IPS DF 6.9 (cell line): ENCODE measurements at places on chromosomes 2 and 18.

GRCh38 chr2:109376115-109376514, 237.7 kb downstream of the SEPTIN10 start:
- DNase-seq, result no peak
- no peaks in the 10 kb centered on the region for H3K4me1 ChIP-seq
- no peak overlapping the region for H3K4me3 ChIP-seq
- no peaks in the 10 kb centered on the region for H3K36me3 ChIP-seq
- H3K27ac ChIP-seq, result no peak overlapping the region

DNA sequence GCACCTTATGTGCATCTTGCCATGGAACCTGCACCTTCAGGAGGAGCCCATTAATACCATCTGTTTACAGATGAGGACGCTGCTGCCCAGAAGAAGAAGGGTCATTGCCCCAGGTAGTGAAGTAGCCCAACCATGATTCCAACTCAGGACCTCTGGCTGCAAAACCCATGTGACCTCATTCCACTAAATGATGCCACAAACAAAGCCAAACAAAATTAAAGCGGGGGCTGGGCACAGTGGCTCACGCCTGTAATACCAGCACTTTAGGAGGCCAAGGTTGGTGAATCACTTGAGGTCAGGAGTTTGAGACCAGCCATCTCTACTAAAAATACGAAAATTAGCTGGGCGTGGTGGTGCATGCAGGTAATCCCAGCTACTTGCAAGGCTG, 202.1 kb downstream of the EIPR1 start:
- no peaks in the 10 kb centered on the region for H3K27me3 ChIP-seq
- no peak overlapping the region for H3K27ac ChIP-seq
- no peak overlapping the region for H3K4me3 ChIP-seq
- no peaks in the 10 kb centered on the region for H3K4me1 ChIP-seq

DNA sequence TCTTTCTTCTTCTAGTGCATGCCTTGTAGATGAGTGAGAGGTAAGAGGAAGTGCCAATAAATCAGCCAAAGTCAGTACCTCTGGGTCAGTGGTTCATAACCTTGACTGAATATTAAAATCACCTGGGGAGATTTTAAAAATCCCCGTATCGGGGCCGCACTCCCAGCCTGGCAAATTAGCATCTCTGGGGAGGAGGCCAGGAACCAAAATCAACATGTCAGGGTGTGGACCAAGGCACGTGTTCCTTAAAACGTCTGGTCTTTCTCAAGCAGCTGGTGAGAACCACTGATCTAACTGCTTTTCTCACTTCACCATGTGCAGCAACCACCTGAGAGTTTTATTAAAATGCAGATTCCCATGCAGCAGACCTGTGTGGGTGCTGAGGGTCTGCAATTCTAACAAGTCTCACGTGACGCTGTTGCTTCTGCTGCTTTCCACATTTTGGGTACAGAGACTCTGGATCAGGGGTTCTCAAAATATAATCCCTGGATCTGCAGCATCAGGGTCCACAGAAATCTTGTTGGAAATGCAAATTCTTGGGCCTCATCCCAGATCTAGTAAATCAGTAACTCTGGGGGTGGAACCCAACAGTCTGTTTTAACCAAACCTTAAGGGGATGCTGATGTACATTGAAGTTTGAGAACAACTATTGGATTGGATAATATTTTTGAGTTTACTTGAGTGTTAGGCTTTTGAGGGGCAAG, 49.5 kb downstream of the CHST9 start:
- no peak for DNase-seq
- H3K4me3 ChIP-seq, result no peak overlapping the region
- no peaks in the 10 kb centered on the region for H3K27me3 ChIP-seq
- no peak overlapping the region for H3K27ac ChIP-seq
- H3K4me1 ChIP-seq, result peaks cover 2% of the 10 kb centered on the region; the same call in 1 of the 2 replicates

- H3K36me3 ChIP-seq, result no peaks in the 10 kb centered on the region
- DNase-seq, result no peak
- no peaks in the 10 kb centered on the region for H3K27me3 ChIP-seq
- H3K27ac ChIP-seq, result no peak overlapping the region
These were observed 188.5 kb downstream of the TPGS2 start for GRCh38 chr18:36640021-36640952.

DNA sequence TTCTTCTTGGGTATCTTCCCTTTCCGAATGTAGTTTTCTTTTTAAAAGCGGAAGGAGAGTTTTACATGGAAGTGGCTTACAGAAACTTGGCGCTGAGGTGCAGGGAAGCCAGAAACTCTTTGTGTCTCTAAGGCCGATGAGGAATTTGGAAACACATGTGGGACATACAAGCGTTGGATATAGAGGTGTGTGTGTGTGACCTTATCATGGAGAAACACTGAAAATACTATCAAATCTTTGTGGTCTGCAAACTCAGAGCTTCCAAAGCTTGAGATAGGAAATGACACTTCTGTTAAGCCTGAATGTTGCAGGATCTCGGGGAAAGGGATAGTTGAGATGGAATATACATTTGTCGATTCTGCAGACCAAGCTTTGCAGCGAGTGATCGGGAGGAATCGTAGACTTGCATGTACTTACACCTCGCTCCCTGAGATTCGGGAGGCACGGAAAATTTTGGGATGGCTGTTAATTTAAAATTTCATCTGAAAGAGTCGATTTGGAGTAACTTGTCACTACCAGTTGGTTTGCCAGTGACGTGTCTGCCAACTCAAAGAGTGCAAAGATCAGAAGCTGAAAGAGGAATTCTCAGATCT, 1.0 kb downstream of the NAB1 start:
- DNase-seq, result no peak
- H3K27me3 ChIP-seq, result no peaks in the 10 kb centered on the region; the same call in 1 of the 2 replicates
- H3K4me3 ChIP-seq, result peak overlapping the region; percentile 97; the same call in 1 of the 2 replicates
- no peaks in the 10 kb centered on the region for H3K36me3 ChIP-seq
- no peak overlapping the region for H3K27ac ChIP-seq

DNA sequence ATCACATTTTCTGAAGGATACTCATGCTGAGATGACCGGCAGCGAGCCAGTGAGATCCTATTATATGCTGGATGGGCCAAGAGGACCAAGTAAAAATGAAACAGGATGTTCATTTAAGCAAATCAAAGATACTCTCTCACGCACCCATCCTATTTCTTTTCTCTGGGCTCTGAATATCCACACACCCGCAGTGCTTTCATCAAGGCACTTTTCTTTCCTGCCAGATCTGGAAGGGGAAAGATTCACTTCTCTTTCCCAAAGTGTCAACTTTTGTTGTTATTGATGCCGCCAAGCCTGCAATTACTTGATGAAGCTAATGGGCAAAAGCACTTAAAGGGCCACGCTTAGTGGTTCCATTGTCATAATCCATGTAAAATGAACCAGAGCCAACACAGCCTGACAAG, 191.9 kb upstream of the CHAC2 start:
- peaks cover 2% of the 10 kb centered on the region; the same call in 1 of the 2 replicates for H3K4me1 ChIP-seq
- H3K27ac ChIP-seq, result no peak overlapping the region
- H3K4me3 ChIP-seq, result no peak overlapping the region
- H3K36me3 ChIP-seq, result no peaks in the 10 kb centered on the region
- H3K27me3 ChIP-seq, result no peaks in the 10 kb centered on the region

- no peak overlapping the region for H3K4me3 ChIP-seq
- no peaks in the 10 kb centered on the region for H3K27me3 ChIP-seq
These were observed 77.6 kb downstream of the AFF3 start for GRCh38 chr2:100064592-100065428.

- no peaks in the 10 kb centered on the region for H3K4me1 ChIP-seq
- H3K27me3 ChIP-seq, result no peaks in the 10 kb centered on the region
- no peaks in the 10 kb centered on the region for H3K36me3 ChIP-seq
- DNase-seq, result no peak
These were observed 653.0 kb upstream of the SLC39A10 start for GRCh38 chr2:195003881-195004471.

DNA sequence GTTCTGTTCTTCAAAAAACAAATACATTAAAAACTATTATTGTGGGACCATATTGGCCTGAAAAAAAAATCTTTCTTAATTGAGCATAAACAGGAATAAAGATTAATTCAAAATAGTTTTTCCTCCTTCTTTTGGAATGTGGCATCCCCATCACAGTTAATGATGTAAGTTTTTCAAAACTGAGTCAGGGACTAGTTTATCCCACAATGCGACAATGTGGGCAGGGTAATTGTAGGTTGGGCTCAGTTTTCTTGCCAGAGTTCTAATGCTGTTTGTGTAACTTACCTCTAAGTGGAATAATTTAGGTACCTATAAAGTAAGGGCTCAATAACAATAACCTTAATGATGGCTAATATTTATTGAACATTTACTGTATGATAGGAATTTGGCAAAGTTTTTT, 82.0 kb downstream of the PMS1 start:
- no peak overlapping the region for H3K27ac ChIP-seq
- H3K4me1 ChIP-seq, result no peaks in the 10 kb centered on the region
- H3K36me3 ChIP-seq, result no peaks in the 10 kb centered on the region
- H3K4me3 ChIP-seq, result no peak overlapping the region
- no peaks in the 10 kb centered on the region for H3K27me3 ChIP-seq

GRCh38 chr2:95275601-95276243, 1.5 kb downstream of the PROM2 start:
- no peak for DNase-seq
- H3K4me1 ChIP-seq, result peaks cover 18% of the 10 kb centered on the region
- no peaks in the 10 kb centered on the region for H3K27me3 ChIP-seq

DNA sequence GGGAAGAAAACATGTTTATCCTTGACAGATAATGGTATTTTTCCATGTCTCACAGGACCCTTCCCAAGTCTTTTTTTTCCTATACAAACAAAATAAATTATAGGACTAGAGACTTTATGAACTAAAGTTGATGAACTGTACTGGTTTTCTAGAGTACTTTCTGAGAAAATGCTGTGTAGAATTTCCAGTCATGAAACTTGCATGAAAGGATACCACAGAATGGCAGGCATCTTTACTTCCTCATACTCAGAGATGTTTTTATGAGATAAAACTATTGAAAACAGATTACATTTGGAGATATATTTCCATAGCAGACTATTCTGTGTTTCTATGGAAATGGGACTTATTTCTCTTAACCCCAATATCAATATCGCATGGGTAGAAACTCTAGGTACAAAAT, 403.5 kb downstream of the PARD3B start:
- no peak for DNase-seq
- no peaks in the 10 kb centered on the region for H3K36me3 ChIP-seq
- H3K4me3 ChIP-seq, result no peak overlapping the region
- H3K27ac ChIP-seq, result no peak overlapping the region
- H3K27me3 ChIP-seq, result no peaks in the 10 kb centered on the region
- no peaks in the 10 kb centered on the region for H3K4me1 ChIP-seq

- peaks cover 3% of the 10 kb centered on the region for H3K4me1 ChIP-seq
- no peaks in the 10 kb centered on the region for H3K27me3 ChIP-seq
- no peak overlapping the region for H3K27ac ChIP-seq
- no peak for DNase-seq
These were observed 39.2 kb downstream of the MREG start for GRCh38 chr2:215973954-215974699.

GRCh38 chr2:52193804-52194203, 1161.9 kb upstream of the NRXN1 start:
- H3K27me3 ChIP-seq, result no peaks in the 10 kb centered on the region
- no peaks in the 10 kb centered on the region for H3K4me1 ChIP-seq
- no peak overlapping the region for H3K27ac ChIP-seq
- no peaks in the 10 kb centered on the region for H3K36me3 ChIP-seq
